CD8-positive, alpha-beta memory T cell (primary cell): ENCODE measurements at places on chromosomes 16 and 17. TPM values are rescaled to one million over a fixed set of nuclear protein-coding genes. Genes with fewer than 3 reads are reported as not detected.

NOG gene
- total RNA-seq = 0.73 TPM

DNA sequence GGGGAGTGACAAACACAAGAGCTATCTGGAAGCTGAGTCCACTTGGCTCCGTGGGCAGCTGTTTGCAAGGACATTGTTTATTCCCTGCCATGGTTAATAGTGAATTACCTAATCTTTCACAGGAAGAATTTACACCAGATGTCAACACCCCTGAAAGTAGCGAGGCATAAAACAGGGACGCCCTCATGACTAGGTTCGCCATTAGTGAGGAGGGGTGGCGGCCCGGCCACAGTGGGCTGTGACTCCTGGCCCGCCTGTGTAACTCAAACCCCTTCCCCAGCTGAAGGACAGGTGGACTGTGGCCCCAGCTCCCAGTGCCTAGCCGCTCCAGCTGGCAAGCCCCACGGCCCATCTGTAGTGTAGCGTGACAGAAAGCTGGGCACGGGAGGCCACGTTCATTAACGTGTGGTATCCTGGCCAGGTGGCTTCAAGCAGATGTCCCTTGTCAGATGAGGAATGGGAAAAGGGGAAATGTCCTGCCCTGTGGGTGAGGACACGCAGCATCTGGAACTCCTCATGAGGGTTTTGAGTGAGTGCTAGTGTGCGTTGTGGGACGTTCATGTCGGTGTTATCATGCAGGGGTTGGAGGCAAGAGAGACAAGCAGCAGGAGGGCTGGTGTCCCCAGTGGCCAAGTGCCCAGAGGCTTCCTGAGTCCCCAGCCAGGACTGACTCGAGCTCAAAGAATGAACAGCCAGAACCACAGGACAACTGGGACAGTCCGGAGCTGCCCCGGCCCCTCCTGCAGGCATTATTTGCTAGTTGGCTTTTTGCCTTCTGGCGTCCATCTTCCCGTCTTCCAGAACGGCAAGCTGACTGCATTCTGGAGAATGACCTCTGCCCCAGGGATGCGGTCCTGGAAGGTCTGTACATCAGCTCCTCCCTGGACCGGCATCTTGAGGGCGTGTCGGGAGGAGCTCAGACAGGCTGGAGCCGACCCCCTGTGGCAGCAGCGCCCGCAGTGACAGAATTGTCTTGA, 19.2 kb downstream of the KDM8 start:
- H3K27ac ChIP-seq = no peak overlapping the region
- H3K4me1 ChIP-seq = no peaks in the 10 kb centered on the region
- no peaks in the 10 kb centered on the region for H3K27me3 ChIP-seq
- peaks cover 1% of the 10 kb centered on the region for H3K36me3 ChIP-seq
- H3K4me3 ChIP-seq = no peak overlapping the region
- no peak for DNase-seq

MARCHF10 gene
- total RNA-seq = not detected

DNA sequence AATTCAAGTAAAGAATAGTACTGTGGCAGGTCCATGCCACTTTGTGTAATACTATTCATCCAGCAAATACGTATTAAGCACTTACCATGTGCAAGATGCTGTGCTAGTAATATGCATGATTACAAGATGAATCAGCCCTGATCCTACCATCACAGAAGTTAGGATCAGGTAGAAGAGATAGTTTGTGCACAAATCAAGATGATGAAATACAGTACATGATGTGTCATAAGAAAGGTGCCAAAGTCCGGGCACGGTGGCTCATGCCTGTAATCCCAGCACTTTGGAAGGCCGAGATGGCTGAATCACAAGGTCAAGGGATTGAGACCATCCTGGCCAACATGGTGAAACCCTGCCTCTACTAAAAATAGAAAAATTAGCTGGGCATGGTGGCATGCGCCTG, 10.9 kb downstream of the COG4 start:
- H3K27ac ChIP-seq = no peak overlapping the region
- H3K27me3 ChIP-seq = no peaks in the 10 kb centered on the region
- no peaks in the 10 kb centered on the region for H3K4me1 ChIP-seq
- H3K4me3 ChIP-seq = no peak overlapping the region
- no peak for DNase-seq

DNA sequence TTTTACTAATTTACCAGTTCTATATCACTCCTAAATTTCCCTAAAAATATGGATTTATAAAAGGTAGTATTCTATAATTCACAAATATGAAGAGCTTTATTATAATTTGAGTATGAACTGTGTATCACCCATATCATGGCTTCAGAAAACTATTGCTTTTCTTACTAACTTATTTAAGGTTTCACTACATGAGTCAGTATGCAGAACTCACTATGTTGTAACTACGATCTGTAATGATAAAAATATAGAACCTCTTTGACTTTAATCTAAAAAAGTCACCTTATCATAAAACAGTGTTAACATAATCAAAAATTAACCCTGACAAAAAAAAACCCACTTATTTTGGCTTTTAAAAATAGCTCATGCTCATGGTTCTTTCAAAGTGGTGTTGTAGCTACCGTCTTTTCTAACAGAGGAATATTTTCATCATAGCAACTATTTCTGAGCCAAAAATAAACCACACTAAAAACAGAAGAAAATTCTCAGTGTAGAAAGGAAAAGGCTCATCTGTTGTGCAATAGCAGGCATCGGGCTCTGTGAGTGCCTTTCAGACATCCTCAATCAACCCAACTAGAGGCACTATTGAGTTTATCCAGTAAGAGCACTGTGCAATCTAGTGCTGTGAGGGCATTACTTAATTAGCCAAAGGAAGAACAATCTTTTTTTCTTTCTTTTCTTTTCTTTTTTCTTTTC, 42.1 kb downstream of the ITGAM start:
- H3K27ac ChIP-seq = no peak overlapping the region
- no peaks in the 10 kb centered on the region for H3K36me3 ChIP-seq
- no peaks in the 10 kb centered on the region for H3K4me1 ChIP-seq

DNA sequence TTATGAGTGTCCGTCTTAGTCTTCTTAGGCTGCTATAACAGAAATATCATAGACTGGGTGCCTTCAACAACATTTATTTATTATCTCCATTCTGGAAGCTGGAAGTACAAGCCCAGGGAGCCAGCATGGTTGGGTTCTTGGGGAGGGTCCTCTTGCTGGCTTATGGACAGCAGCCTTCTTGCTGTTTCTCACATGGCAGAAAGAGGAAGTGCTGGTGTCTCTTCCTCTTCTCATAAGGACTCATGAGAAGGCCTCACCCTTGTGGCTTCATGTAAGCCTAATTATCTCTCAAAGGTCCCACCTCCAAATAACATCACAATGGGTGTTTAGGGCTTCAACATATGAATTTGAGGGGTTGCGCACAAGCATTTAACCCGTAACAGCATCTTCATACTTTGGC, 207.0 kb upstream of the COX10 start:
- no peaks in the 10 kb centered on the region for H3K27me3 ChIP-seq
- H3K27ac ChIP-seq = no peak overlapping the region
- no peaks in the 10 kb centered on the region for H3K36me3 ChIP-seq
- no peaks in the 10 kb centered on the region for H3K4me1 ChIP-seq
- no peak overlapping the region for H3K4me3 ChIP-seq
- no peak for DNase-seq

FAM171A2 gene
- total RNA-seq = 0.35 TPM

CCR7 gene
- 152 TPM for total RNA-seq

DNA sequence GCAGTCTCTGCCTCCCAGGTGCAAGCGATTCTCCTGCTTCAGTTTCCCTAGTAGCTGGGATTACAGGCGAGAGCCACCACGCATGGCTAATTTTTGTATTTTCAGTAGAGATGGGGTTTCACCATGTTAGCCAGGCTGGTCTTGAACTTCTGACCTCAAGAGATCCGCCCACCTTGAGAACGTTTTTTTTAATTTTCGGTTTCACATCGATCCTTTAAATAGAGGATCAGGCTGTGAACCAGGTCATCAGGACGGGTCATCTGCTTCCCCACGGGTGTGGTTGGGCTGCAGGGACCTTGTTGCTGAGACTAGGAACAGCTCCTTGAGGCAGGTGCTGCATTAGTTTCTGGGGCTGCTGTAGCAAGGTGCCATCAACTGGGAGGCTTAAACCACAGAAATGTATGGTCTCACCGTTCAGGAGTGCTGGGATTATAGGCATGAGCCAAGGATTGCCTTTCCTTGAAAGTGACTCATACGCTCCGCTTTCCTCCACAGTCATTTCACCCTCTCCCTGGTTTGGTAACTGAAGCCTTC, 7.9 kb upstream of the NAGPA start:
- no peak overlapping the region for H3K4me3 ChIP-seq
- no peak for DNase-seq
- H3K27me3 ChIP-seq = no peaks in the 10 kb centered on the region
- no peaks in the 10 kb centered on the region for H3K4me1 ChIP-seq

DNA sequence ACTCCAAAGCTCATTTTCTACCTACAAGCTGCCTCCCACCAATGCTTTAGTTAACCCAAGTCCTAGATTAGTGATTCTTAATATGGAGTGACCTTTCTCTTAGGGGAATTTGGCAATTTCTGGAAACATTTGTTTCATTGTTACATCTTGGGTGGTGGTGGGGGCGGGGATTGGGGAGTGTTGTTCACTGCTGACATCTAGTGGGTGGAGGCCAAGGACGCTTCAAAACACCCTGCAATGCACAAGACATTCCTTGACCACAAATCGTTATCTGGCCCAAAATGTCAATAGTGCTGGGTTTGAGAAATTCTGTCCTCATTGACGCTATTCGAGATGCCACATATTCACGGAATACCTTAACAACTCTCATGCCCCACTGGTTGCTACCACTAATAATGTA, 282.9 kb downstream of the RBFOX1 start:
- H3K27ac ChIP-seq = no peak overlapping the region
- no peaks in the 10 kb centered on the region for H3K4me1 ChIP-seq
- no peaks in the 10 kb centered on the region for H3K36me3 ChIP-seq

GRCh38 chr17:56536766-56537165, 56.7 kb upstream of the NOG start:
- H3K36me3 ChIP-seq = no peaks in the 10 kb centered on the region
- no peak overlapping the region for H3K4me3 ChIP-seq
- no peaks in the 10 kb centered on the region for H3K4me1 ChIP-seq
- no peak for DNase-seq
- no peaks in the 10 kb centered on the region for H3K27me3 ChIP-seq

DNA sequence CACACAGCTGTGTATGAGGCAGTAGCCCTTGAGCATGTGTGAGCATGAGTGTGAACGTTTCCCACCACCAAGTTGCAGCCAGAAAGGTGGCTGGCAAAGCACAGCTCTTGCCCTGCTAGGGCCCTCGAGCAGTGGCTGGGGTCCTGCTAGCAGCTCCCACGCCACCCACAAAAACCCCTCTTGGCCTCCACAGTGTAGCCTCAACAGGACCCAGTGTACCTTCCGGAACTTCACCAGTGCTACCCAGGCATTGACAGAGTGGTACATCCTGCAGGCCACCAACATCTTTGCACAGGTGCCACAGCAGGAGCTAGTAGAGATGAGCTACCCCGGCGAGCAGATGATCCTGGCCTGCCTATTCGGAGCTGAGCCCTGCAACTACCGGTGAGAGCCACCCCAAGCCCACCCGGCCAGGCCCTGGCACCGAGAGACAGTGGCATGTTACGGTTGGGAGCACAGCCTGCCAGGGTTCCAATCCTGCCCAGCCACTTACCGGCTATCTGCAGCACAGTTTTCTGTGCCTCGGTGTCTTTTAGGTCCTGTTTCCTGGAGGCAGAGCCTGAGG, 53.1 kb downstream of the SCNN1B start:
- H3K27ac ChIP-seq = no peak overlapping the region
- no peaks in the 10 kb centered on the region for H3K4me1 ChIP-seq
- no peak overlapping the region for H3K4me3 ChIP-seq
- no peak for DNase-seq

GRCh38 chr17:61583242-61583641, 7.8 kb downstream of the NACA2 start:
- no peak overlapping the region for H3K4me3 ChIP-seq
- DNase-seq = no peak
- H3K27ac ChIP-seq = no peak overlapping the region
- no peaks in the 10 kb centered on the region for H3K4me1 ChIP-seq

DNA sequence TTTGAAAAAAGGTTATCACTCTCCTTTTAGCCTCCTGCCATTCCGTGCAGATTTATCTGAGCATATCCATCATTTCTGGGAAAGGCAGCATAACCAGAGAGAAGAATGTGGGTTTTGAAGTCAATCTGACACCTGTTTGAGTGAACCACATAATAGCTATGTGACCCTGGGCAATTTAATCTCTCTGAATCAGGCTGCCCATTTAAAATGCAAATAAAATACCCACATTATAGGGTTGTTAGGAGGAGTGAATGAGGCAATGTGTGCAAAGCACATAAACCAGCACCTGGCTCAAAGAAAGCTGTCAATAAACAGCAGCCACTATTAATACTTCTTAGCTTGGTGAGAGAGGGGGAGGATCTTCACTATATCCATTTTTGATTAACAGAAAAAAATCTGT, 88.0 kb downstream of the CACNG1 start:
- H3K27ac ChIP-seq = no peak overlapping the region
- no peaks in the 10 kb centered on the region for H3K27me3 ChIP-seq
- no peaks in the 10 kb centered on the region for H3K4me1 ChIP-seq
- H3K36me3 ChIP-seq = peaks cover 20% of the 10 kb centered on the region
- DNase-seq = no peak

TEKT3 gene
- total RNA-seq = not detected

PITPNM3 gene
- total RNA-seq = 0.40 TPM

DNA sequence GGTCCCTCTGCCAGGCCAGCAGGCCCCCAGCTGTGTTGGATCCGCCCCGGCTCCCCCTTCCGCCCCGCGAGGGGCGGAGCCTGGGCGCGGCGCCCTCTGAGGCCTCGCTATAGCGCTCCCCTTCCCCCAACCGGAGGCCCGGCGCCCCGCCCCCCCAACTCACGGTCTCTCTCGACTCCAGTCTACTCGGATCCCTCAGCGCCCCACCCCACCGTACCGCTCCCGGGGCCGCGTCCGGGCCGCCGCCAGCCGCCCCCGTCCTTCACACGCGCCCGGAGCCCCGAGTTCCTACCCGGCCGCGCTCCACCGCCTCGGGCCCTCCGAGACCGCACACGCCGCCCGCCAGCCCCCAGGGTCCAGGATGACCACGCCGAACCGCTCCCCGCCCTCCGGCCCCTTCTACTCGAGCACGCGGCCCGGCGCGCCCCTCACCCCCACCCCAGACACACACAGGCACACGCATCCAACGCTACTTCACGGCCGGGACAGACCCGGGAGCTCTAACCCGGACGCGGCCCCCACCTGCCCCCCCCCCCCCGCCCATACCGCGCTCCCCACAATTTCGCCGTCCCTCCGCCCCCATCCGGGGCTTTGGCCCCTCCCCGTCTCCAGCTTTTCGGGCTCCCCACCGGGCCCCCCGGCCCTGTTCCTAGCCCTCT, 1.4 kb downstream of the PHF23 start:
- peak overlapping the region; percentile 29 for H3K27ac ChIP-seq
- H3K36me3 ChIP-seq = peaks cover 20% of the 10 kb centered on the region
- peaks cover 46% of the 10 kb centered on the region for H3K4me1 ChIP-seq
- no peaks in the 10 kb centered on the region for H3K27me3 ChIP-seq
- peak; percentile 75 for DNase-seq
